DMS 273 treated with DMSO at 0.1 percent for 48 hours (cell line): ENCODE measurements at places on chromosomes 3 and 15.

DNA sequence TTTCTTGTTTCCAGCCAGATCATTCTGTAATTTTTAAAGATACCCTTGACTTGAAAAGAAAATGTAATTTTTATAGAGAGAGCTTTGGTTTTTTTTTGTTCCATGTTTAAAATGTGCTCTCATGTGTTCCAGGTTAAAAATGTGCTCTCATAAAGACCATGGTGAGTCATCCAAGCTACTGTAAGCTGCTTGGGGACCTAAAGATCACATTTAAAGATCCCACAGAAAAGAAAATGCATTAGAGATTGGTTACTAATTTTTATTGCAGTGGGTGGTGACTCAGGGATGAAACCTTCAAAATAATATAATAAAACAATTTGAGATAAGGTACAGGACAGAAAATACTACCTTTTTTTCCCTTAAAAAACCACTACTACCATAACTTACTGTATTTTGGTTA is 11.0 kb downstream of the TCF12 start:
- no peak for DNase-seq

GRCh38 chr3:46393554-46394434 is 13.1 kb downstream of the CCR5AS start:
- DNase-seq: no peak

DNA sequence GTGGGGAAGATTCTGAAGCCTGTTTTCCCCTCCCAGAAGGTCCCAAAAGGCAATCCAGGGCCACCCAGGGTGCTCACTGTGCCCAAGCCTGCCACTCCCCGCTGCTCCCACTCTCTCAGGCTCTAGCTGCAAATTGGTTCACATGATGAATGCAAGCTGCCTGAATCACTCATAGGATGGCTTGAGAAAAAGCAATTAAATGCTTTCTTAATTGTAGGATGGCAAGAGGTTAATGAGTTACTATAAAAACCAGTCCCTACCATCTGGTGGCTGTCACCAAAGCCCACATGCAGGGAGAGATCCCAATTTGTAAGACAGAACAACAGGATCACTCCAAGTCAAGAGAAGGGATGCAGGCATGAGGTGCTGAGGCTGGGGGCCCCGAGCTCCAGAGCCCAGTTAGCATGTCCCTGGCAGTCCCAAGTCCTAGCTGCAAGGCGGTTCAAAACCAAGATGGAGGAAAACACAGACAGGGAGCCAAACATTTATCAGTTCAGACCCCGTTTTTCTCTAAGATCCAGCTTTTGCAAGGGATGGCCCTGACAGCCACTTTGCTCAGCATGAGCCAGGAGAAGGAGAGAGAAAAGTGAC is 207.1 kb downstream of the UACA start:
- no peak for DNase-seq

DNA sequence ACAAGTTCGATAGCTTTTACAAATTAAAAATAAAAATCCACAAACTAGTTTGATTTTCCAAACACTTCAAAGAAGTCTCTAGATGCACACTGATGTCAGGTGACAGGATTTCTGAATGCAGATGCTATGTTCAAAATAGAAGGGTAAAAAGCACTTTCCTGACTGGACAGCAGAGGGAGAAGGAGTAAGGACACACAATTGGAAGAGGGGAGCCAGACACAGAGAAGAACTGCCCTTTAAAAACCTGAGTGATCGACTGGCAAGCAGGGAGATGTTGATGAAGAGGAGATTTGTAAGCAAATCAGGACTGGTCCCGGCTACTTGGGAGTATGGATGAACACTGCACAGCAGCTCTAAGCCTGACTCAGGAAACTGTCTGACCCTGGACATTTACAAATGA is 612.8 kb downstream of the MAGI1 start:
- DNase-seq: no peak

DNA sequence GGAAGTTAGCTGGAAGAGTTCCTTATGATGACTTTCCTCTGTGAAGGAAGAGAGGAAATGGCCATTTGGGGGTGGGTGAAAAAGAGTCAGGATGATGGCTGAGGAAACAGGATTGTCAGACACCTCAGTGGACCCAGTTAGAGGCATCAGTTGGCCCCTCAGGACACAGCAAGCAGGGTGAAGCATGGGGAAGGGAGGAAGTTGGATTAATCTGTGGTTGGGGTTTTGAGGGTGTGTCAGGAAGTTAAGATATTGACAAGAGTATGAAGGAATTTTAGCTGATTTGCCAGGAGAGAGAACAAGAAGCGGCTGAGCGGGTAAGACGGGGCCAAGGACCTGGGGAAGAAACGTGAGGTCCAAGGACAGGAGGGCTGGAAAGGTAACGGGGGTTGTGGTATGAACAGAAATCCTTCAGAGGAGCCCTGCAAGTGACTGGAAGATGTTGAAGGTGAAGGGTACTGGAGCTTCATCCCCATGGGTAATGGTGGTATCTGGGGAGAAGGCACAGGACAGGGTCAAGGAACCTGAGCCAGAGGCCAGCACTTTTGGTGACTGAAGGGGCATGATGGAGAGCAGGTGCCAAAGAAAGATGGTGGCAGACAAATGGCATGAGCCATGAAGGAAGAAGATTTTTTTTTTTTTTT is 2.7 kb downstream of the UQCC5 start:
- DNase-seq: no peak

- no peak for DNase-seq
Measured at GRCh38 chr3:120708408-120708807, 26.4 kb upstream of the HGD start.
